Pancreas (tissue), 10 donors: ENCODE measurements at places on chromosomes 2 and 18. TPM values are rescaled to one million over a fixed set of nuclear protein-coding genes. Genes with fewer than 3 reads are reported as not detected.

- H3K27me3 ChIP-seq: no peaks in the 10 kb centered on the region
- H3K36me3 ChIP-seq: no peaks in the 10 kb centered on the region
- no peak for DNase-seq
- no peak overlapping the region for H3K4me3 ChIP-seq
These were observed 160.9 kb downstream of the FBXO15 start for GRCh38 chr18:73986711-73987110.

The FAM161A gene
- 2.3 TPM for total RNA-seq

The AGAP1 gene
- total RNA-seq: 20.2 TPM

- no peak for DNase-seq
- H3K36me3 ChIP-seq: no peaks in the 10 kb centered on the region
- no peaks in the 10 kb centered on the region for H3K27me3 ChIP-seq
- peaks cover 11% of the 10 kb centered on the region for H3K4me1 ChIP-seq
- no peak overlapping the region for H3K4me3 ChIP-seq
- no peak overlapping the region for H3K27ac ChIP-seq
These were observed 110.0 kb downstream of the PHLPP1 start for GRCh38 chr18:62825382-62825781.

- no peak overlapping the region for H3K27ac ChIP-seq
- no peaks in the 10 kb centered on the region for H3K36me3 ChIP-seq
- DNase-seq: no peak
- no peaks in the 10 kb centered on the region for H3K27me3 ChIP-seq
- no peak overlapping the region for H3K4me3 ChIP-seq
These were observed 79.9 kb upstream of the OTOS start for GRCh38 chr2:240220371-240220770.

The CSRNP3 gene
- total RNA-seq: 4.3 TPM

The BCL11A gene
- total RNA-seq: 16.1 TPM

DNA sequence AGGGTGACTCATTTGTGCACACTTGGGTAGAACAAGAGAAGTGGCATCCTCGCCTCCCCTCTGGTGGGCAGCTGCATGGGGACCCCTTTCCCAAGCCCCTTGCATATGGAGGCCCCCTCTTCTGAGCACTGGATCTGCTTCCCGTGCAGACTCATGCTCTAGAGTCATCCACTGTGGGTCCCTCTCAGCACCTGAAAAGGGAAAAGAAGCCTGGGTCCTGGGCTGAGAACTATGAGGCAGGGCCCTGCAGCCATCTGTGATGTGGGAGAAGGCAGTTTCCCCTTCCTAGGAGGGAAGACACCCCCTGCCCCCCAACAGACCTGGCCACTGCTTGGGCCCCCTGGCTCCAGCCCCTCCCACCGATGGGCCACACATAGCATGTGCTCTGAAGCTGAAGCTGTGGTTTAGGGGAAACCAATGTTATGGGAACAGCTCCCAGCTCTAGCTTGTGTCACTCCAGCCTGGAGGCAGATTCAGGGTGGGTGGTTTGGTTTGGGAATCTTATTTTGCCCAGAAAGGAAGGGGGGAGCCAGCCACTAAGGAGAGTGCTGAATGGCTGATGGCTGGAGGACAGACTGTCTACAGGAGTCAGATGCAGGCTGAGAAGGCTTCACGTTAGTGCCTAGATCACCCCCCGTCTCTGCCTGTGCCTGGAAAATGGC lies 172.8 kb downstream of the GLI2 start:
- DNase-seq: no peak
- H3K36me3 ChIP-seq: no peaks in the 10 kb centered on the region
- H3K4me1 ChIP-seq: no peaks in the 10 kb centered on the region
- no peaks in the 10 kb centered on the region for H3K27me3 ChIP-seq
- H3K4me3 ChIP-seq: no peak overlapping the region
- H3K27ac ChIP-seq: no peak overlapping the region

- H3K4me1 ChIP-seq: peaks cover 25% of the 10 kb centered on the region
- no peaks in the 10 kb centered on the region for H3K27me3 ChIP-seq
- no peak overlapping the region for H3K4me3 ChIP-seq
- no peak for DNase-seq
These were observed 11.9 kb downstream of the CRIM1 start for GRCh38 chr2:36367486-36367885.

DNA sequence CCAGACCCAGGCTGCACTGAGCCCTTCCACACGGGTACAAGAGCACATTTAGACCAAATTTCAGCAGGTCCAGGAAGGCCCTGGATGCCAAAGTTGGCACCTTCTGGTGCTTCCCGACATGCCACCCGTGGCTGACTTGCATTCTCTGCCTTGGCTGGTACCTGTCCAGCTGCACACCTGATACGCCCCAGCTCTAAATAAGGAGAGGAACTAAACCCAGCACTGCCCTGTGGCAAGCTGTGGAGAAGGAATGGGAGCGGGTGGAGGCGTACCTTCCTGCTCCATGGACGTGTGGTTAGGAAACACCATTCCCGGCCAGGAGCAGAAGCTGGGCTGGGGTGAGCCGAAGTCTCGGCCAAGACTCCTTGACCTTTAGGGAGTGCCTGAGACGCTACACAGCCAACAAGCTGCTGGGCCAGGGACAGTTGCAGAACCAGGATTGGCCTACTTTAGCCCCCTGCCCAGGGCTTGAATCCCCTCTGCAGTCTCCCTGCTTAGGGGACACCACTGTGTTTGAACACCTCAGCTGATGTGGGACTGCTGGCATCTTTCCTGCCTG lies 86.5 kb upstream of the TAF1B start:
- H3K4me3 ChIP-seq: no peak overlapping the region
- no peak overlapping the region for H3K27ac ChIP-seq
- no peaks in the 10 kb centered on the region for H3K36me3 ChIP-seq
- no peak for DNase-seq
- no peaks in the 10 kb centered on the region for H3K4me1 ChIP-seq

DNA sequence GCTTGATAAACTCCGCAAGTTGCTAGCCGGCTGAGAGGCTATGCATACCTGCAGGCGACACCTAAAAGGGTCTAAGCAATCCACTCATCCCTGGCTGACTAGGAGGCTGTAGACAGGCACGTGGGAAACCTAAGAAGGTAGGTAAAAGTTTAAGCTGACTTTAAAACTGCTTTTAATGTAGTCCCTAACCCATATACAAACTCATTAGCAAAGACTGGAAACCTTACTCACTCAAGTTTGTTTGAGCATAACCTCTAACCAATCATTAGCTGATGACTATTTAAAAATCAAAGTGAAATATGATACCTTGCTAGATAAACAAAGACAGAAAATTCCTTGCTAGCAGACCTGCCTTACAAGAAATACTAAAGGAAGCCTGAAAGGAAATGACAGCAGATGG lies 106.4 kb downstream of the EXOC6B start:
- no peaks in the 10 kb centered on the region for H3K36me3 ChIP-seq
- no peak for DNase-seq
- H3K27ac ChIP-seq: no peak overlapping the region
- peaks cover 7% of the 10 kb centered on the region for H3K4me1 ChIP-seq
- H3K4me3 ChIP-seq: no peak overlapping the region

DNA sequence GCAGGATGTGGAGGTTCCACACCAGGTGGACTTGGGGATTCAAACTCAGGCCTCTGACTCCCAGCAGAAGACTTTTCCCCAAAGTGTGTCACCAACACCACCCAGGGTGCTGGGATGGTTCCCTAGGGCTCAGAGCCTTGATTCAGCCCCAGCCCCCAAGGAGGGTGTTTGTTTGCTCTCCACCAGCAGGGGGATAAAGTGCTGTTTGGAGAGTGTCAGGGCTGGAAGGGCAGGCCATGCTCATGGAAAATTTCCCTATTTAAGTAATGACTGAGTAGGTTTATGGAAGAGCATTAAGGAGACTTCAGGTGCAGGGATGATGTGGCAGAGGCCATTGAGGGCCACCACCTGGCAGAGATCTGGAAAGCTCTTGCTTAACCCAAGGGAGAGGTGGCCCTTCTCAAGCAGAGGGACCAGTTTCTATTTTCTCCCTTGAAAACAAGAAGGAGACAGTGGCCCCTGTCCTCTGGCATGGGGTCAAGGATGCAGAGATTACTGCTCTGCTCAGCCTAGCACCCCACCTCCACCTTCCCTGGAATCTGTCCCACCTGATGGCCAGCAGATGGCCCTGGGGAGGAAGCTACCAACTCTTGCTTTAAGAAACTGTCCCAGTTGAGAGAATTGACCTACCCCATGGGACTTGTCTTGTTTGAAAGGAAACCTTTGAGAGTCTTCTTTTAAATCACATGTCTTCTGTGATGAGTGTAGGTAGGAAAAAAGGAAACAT lies 122.1 kb downstream of the ACOXL start:
- H3K4me1 ChIP-seq: no peaks in the 10 kb centered on the region
- no peak overlapping the region for H3K27ac ChIP-seq
- H3K27me3 ChIP-seq: no peaks in the 10 kb centered on the region
- no peak for DNase-seq
- no peak overlapping the region for H3K4me3 ChIP-seq
- H3K36me3 ChIP-seq: no peaks in the 10 kb centered on the region

The INHA gene
- 1.7 TPM for total RNA-seq

- H3K27me3 ChIP-seq: no peaks in the 10 kb centered on the region
- no peak for DNase-seq
- H3K27ac ChIP-seq: no peak overlapping the region
- no peaks in the 10 kb centered on the region for H3K4me1 ChIP-seq
These were observed 38.9 kb downstream of the ZNF532 start for GRCh38 chr18:58903533-58903932.

- H3K36me3 ChIP-seq: no peaks in the 10 kb centered on the region
- H3K4me1 ChIP-seq: no peaks in the 10 kb centered on the region
- H3K4me3 ChIP-seq: no peak overlapping the region
These were observed 58.7 kb upstream of the SP3 start for GRCh38 chr2:174023591-174024523.

GRCh38 chr2:47512581-47513083 lies 109.7 kb downstream of the MSH2 start:
- H3K4me1 ChIP-seq: no peaks in the 10 kb centered on the region
- no peaks in the 10 kb centered on the region for H3K36me3 ChIP-seq
- DNase-seq: no peak
- H3K4me3 ChIP-seq: no peak overlapping the region
- H3K27me3 ChIP-seq: no peaks in the 10 kb centered on the region
- no peak overlapping the region for H3K27ac ChIP-seq

The STEAP3 gene
- total RNA-seq: 21.2 TPM

The SERPINB11 gene
- total RNA-seq: not detected

The FLACC1 gene
- total RNA-seq: 0.38 TPM

GRCh38 chr18:5669585-5669984 lies 125.8 kb upstream of the EPB41L3 start:
- H3K27me3 ChIP-seq: no peaks in the 10 kb centered on the region
- no peaks in the 10 kb centered on the region for H3K36me3 ChIP-seq
- H3K27ac ChIP-seq: no peak overlapping the region

DNA sequence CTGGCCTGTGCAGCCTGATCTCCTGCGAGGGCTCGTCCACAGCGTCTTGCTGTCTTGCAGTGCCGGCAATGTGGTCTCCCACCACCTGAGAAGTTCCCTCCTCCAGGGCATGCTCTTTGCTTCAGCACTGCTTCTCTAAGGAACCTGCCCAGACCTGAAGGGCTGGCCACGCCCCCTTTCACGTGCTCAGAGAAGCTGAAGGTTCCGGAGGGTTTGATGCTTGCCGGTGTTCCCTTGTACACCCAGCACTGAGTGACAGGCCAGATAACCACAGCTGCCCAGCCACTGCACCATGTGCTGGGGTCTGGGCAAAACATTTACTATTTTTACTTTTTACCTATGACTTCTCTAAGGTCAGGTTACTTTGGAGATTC lies 1.7 kb upstream of the POLR2D start:
- H3K27me3 ChIP-seq: no peaks in the 10 kb centered on the region
- H3K4me1 ChIP-seq: peaks cover 18% of the 10 kb centered on the region
- no peak overlapping the region for H3K27ac ChIP-seq
- peaks cover 5% of the 10 kb centered on the region for H3K36me3 ChIP-seq

DNA sequence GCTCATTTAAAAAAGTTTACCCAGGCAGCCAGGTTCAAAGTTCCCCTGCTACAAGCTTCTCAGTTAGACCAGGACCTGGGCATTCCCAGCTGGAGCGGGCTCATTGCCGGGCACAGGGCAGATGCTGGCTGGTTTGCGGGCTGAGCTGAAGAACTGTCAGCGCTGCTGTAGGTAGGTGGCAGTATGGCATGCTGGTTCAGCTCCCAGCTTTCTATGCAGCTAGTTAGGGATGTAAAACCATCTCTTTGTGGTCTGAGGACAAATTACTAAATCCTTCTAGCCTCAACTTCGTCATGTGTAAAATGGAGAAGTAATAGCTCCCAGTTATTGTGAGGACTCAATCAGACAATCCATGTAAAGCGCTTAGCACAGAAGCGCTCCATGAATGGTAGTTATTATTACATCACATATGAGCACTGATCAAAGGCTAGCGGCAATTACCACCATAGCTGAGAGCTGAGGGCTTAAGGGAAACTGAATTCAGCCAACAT lies 2.4 kb upstream of the LDLRAD4 start:
- DNase-seq: peak; percentile 66
- no peak overlapping the region for H3K4me3 ChIP-seq
- no peak overlapping the region for H3K27ac ChIP-seq
- no peaks in the 10 kb centered on the region for H3K27me3 ChIP-seq

GRCh38 chr2:10452956-10453904 lies 5.1 kb upstream of the ODC1 start:
- H3K4me3 ChIP-seq: no peak overlapping the region
- no peaks in the 10 kb centered on the region for H3K36me3 ChIP-seq
- DNase-seq: no peak
- H3K4me1 ChIP-seq: peaks cover 7% of the 10 kb centered on the region
- H3K27me3 ChIP-seq: no peaks in the 10 kb centered on the region

- DNase-seq: no peak
- H3K27ac ChIP-seq: no peak overlapping the region
- H3K4me1 ChIP-seq: peaks cover under 1% of the 10 kb centered on the region
- no peaks in the 10 kb centered on the region for H3K36me3 ChIP-seq
- H3K27me3 ChIP-seq: no peaks in the 10 kb centered on the region
These were observed 472.0 kb upstream of the ETAA1 start for GRCh38 chr2:66925128-66925527.

DNA sequence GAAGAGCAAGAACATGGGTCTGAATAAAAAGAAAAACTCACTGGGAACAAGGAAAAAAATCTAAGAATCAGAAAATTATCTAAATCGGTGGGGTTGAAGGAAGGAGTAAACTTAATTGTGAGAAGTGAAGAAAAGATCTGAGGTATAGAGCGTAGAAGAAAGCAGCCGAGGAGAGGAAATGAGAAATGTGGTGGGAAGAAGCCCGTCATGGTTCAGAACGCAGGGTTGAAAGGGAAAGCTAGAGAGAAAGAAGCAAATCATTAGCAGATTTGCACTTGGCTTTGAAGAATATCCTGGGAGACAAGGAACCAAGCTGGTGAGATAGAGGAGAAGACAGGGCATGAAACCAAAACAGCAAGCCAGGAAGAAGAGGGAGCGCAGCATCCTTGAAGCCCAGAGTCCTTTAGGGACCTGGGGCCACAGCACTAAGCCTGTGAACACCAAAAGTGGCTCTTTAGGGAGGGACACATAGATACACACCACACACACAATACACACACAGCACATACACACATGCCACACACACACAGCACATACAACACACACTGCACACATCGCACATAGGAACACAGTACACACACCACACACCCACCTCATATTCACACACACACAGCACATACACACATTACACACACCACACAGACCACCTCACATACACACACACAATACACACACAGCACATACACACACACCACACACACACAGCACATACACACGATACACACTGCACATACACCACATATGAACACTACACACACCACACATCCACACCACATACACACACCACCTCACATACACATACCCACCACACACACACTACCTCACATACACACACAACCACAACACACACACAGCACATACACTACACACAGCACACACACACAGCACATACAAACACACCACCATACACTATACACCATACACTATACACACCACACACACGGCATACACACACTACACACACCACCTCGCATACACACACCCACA lies 274.6 kb downstream of the ETAA1 start:
- no peaks in the 10 kb centered on the region for H3K36me3 ChIP-seq
- no peaks in the 10 kb centered on the region for H3K27me3 ChIP-seq
- no peak for DNase-seq
- H3K27ac ChIP-seq: no peak overlapping the region
- no peak overlapping the region for H3K4me3 ChIP-seq
- H3K4me1 ChIP-seq: no peaks in the 10 kb centered on the region
